Nephron progenitor cell (in vitro differentiated cells): ENCODE measurements at places on chromosomes 4 and X.

DNA sequence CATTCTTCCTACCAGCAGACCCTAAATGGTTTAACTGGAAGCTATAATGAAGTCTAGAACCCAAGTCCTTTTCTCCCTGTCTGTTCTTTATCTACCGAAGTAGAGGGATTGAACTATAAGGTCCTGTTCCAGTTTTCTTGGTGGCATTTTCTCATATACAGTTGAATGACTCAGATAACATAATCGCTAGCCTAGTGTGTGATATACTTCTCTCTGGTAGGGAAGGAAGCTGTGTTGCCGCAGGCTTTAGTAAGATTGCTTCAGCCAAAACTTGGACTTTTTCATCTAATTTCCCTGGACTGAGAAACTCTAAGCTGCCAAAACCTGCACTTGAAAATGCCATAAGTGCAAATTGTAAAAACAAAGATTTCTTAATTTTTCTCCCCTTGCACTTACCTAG is 123.4 kb downstream of the NWD2 start:
- H3K36me3 ChIP-seq, result no peaks in the 10 kb centered on the region
- no peaks in the 10 kb centered on the region for H3K27me3 ChIP-seq
- no peaks in the 10 kb centered on the region for H3K4me1 ChIP-seq
- H3K4me3 ChIP-seq, result no peak overlapping the region
- DNase-seq, result no peak
- H3K27ac ChIP-seq, result no peak overlapping the region

DNA sequence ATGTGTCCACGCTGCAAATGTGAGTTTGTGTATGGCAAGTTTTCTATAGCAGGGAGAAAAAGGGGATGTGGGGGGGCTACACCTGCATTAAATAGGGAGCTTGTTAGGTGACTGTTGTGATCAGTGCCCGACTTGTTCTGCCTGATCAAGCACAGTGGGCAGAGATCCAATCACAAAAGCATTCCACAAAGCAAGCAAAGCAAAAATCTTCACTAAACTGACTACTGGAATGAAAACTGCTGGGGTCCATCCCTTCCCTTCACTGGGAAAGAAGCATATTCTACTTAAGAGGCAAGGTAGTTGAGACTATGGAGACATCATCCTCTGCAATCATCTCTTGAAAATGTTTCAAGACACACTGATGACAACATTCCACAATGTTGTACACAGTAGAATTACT is 5.2 kb downstream of the IRS4 start:
- peaks cover 21% of the 10 kb centered on the region for H3K4me1 ChIP-seq
- no peaks in the 10 kb centered on the region for H3K36me3 ChIP-seq
- peaks cover 81% of the 10 kb centered on the region for H3K27me3 ChIP-seq

GRCh38 chr4:13815231-13815630 is 187.7 kb upstream of the BOD1L1 start:
- H3K36me3 ChIP-seq, result no peaks in the 10 kb centered on the region
- H3K4me3 ChIP-seq, result no peak overlapping the region
- no peaks in the 10 kb centered on the region for H3K4me1 ChIP-seq

DNA sequence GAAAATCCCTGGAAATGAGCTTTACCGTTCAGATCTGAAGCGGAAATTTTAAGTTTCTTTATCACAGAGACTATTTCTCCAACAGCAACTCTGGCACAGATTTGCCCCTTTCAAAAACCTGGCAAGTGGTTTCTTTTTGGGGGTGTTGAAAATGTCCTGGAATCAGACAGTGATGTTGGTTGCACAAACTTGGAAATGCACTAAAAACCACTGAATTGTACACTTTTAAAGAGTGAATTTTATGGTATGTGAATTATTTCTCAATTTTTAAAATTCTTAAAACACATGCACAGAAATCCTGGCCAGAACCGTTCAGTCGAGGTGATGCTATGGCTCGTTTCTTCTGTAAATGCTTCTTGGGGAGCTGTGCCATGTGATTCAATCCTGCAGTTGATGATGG is 121.2 kb upstream of the RBPJ start:
- no peak overlapping the region for H3K4me3 ChIP-seq
- H3K4me1 ChIP-seq, result no peaks in the 10 kb centered on the region
- no peaks in the 10 kb centered on the region for H3K36me3 ChIP-seq
- H3K27me3 ChIP-seq, result peaks cover 17% of the 10 kb centered on the region
- no peak for DNase-seq

- peaks cover 25% of the 10 kb centered on the region for H3K4me1 ChIP-seq
- H3K27me3 ChIP-seq, result no peaks in the 10 kb centered on the region
- H3K36me3 ChIP-seq, result peaks cover 4% of the 10 kb centered on the region
- DNase-seq, result no peak
Observed at GRCh38 chr4:102259081-102259480, 86.2 kb downstream of the SLC39A8 start.

- no peaks in the 10 kb centered on the region for H3K4me1 ChIP-seq
- H3K36me3 ChIP-seq, result peaks cover 55% of the 10 kb centered on the region
- DNase-seq, result no peak
- H3K4me3 ChIP-seq, result no peak overlapping the region
- H3K27me3 ChIP-seq, result peaks cover 3% of the 10 kb centered on the region
Observed at GRCh38 chrX:118660085-118660484, 67.3 kb upstream of the IL13RA1 start.

DNA sequence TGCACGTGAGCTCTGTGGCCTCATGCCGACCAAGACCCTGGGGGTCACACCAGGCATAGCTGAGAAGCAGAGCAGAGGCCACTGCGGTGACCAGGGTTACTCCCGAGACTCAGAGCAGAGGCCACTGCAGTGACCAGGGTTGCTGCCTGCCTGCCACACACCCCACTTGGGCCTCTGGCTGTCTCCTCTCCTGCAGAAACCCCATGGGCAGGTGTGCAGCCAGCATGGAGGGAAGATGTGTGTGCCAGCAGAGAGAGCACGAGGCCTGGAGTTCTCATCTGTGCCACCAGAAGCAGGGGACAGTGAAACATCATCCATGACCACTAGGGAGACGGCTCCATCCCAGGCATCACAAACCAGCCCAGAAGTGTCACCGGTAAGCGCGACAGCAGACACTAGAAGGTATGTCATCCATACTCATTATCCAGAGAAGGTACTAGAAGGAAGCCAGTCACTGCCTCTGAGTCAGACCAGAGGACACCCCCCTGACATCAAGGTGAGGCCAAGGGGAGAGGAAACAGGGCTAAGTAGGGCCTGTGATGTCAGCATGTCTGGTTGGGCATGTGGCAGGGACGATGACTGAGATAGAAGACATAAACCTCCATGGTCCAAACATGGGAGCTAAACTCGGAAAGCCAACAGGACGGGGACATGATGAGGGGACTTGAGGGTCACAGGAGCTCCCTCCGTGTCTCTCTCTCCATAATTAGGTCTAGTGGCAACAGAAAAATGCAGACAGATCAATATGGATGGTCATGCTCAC is 24.2 kb upstream of the SPON2 start:
- H3K4me1 ChIP-seq, result no peaks in the 10 kb centered on the region
- DNase-seq, result no peak
- H3K4me3 ChIP-seq, result no peak overlapping the region
- no peaks in the 10 kb centered on the region for H3K36me3 ChIP-seq
